Colonic mucosa (tissue), 4 donors: ENCODE measurements at places on chromosomes 13 and 19. TPM values are rescaled to one million over a fixed set of nuclear protein-coding genes. Genes with fewer than 3 reads are reported as not detected.

- H3K27ac ChIP-seq = no peak overlapping the region
- H3K36me3 ChIP-seq = no peaks in the 10 kb centered on the region
- H3K4me3 ChIP-seq = no peak overlapping the region
- no peaks in the 10 kb centered on the region for H3K27me3 ChIP-seq
- H3K4me1 ChIP-seq = no peaks in the 10 kb centered on the region
Observed at GRCh38 chr19:6540918-6541689, 10.3 kb downstream of the TNFSF9 start.

DNA sequence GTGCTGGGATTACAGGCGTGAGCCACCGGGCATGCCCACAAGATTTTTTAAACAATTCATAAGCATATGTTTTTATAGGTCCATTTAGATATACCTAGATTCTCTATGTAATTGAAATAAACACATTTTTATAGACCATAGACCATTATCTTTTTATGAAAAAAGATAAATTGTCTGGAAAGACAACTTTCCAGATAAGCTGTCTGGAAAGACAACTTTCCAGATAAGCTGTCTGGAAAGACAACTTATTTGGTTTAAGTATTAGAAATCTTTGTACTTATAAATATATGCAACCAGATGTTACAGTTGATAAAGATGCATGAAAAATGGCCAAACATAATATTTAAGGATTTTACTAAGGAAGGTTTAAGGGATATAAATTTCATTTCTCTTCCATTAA, 538.5 kb downstream of the GPC6 start:
- no peaks in the 10 kb centered on the region for H3K27me3 ChIP-seq
- H3K4me1 ChIP-seq = no peaks in the 10 kb centered on the region
- H3K27ac ChIP-seq = no peak overlapping the region

GRCh38 chr13:112899281-112900225, 69.5 kb upstream of the MCF2L start:
- DNase-seq = no peak
- H3K27me3 ChIP-seq = peaks cover 10% of the 10 kb centered on the region
- H3K4me3 ChIP-seq = no peak overlapping the region
- no peaks in the 10 kb centered on the region for H3K36me3 ChIP-seq
- H3K4me1 ChIP-seq = peaks cover 7% of the 10 kb centered on the region

- no peak for DNase-seq
- H3K4me1 ChIP-seq = no peaks in the 10 kb centered on the region
- H3K4me3 ChIP-seq = no peak overlapping the region
- no peak overlapping the region for H3K27ac ChIP-seq
- no peaks in the 10 kb centered on the region for H3K27me3 ChIP-seq
Observed at GRCh38 chr13:113637262-113638160, 20.5 kb downstream of the ATP4B start.

DNA sequence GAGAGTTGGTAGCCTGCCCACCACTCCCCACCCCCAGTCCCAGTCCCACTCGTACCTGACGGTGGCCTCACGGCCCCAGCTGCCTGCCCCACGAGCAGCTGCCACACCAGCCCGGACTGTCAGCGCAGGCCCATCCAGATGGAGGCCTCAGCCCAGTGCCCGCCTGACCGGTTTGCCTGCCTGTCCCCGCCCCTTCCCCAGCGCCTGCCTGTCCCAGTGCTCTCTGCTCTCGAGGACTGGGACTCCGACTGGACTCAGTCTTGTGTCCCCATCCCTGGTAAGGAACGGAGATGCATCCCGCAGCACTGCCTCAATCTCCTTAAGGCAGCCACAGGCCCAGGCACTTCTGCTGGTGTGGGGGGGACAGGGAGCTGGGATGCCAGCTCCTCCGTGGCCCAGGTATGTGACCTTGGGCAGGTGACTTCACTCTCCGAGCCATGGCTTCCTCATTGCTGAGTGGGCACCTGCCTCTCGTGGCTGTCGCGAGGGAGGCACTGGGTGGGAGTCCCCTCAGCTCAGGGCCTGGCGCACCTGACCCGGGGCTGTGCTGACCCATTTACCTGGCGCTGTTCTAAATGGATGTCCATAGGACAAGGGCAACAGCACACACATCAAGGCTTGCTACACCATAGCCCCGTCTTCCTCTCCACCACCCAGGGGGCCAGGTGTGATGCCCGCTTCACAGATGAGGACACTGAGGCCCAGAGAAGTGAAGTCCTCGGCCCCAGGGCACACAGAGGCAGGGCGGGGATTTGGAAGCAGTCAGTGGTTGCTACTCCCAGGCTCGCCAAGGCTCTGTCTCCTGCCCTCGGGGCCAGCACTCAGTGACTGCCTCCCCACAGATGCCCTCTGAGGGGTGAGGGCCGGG, at the start of gene NKPD1:
Gene NKPD1, minus strand, starts transcription at position 113 of the 868 bp plus-strand sequence. CDS start 832 bp downstream, outside the sequence.
- peak; percentile 62 for DNase-seq
- H3K27me3 ChIP-seq = peaks cover 6% of the 10 kb centered on the region
- no peak within 1 kb of the TSS for H3K4me3 ChIP-seq
- no peak within 1 kb of the TSS for H3K27ac ChIP-seq
- peaks cover 8% of the 10 kb centered on the region for H3K4me1 ChIP-seq

DNA sequence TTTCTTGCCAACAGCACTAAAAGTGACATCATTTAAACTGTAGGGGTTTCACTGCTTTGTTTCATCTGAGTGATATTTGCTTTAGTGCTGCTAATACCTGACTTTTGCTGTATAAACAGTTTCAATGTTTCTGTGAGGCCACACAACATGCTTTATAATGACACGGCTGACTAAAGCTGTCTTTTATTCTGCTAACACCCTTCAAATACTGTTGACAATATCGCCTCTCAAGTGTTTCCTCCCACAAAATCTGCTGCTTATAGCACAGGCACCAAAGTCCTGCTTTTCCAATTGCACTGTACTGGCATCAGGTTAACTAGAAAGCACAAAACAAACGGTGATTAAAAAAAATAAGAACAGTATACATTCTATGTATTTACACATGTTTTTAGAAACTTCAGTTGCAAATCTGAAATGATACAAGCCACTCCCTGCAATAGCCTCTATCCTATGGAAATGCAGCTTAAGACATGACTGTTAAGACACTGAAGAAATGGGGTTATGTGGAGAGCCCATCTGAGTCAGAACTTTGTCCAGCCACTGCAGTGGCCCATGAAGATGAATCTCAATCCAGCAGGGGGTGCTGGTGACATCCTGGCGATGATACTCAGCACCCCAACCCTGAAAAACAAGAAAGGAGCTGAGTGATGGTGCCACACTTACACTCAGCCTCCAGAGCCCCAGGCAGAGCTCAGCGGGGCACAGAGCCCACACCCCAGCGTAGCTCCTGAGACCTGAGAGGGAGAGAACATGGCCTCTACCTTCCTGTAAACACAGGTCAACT, 29.4 kb downstream of the RFXAP start:
- no peaks in the 10 kb centered on the region for H3K4me1 ChIP-seq
- no peak for DNase-seq
- no peaks in the 10 kb centered on the region for H3K36me3 ChIP-seq
- H3K4me3 ChIP-seq = no peak overlapping the region

Gene ZNF568
- 4.7 TPM for total RNA-seq
